A549 treated with CpdA at 1 μM for 4 hours (cell line): ENCODE measurements at places on chromosomes 1 and 21. TPM values are rescaled to one million over a fixed set of nuclear protein-coding genes. Genes with fewer than 3 reads are reported as not detected.

The PRR9 gene
- not detected in 5 replicates for total RNA-seq

The OVAAL gene
- total RNA-seq = 0.05 to 0.19 TPM in 2 of 5 replicates, not detected in the others

The KRTAP12-2 gene
- total RNA-seq = not detected in 5 replicates

The C1orf53 gene
- 4.6 to 8.1 TPM (median 7.0 TPM) in 5 replicates for total RNA-seq

The SPRR2E gene
- not detected in 5 replicates for total RNA-seq

The DAB1 gene
- not detected in 5 replicates for total RNA-seq

The OR6N1 gene
- not detected in 5 replicates for total RNA-seq

The RASAL2 gene
- 16.2 to 24.4 TPM (median 19.1 TPM) in 5 replicates for total RNA-seq

The IBA57 gene
- 2.6 to 7.4 TPM (median 5.8 TPM) in 5 replicates for total RNA-seq

The KAZN gene
- total RNA-seq = 3.4 to 4.2 TPM (median 3.8 TPM) in 5 replicates

The GLIS1 gene
- total RNA-seq = 0.02 to 0.05 TPM in 2 of 5 replicates, not detected in the others

The AIRE gene
- not detected in 5 replicates for total RNA-seq

The TNNI3K gene
- not detected in 5 replicates for total RNA-seq

The ADGRL4 gene
- total RNA-seq = not detected in 5 replicates

The TRIM46 gene
- 1.2 to 1.6 TPM (median 1.5 TPM) in 5 replicates for total RNA-seq

The TINAGL1 gene
- 0.50 to 0.97 TPM (median 0.71 TPM) in 5 replicates for total RNA-seq

The LMOD1 gene
- total RNA-seq = not detected in 5 replicates

The F5 gene
- 0.05 to 0.24 TPM (median 0.08 TPM) in 5 replicates for total RNA-seq

The LENEP gene
- not detected in 5 replicates for total RNA-seq

The NR1I3 gene
- 0.03 TPM in 1 of 5 replicates, not detected in the others for total RNA-seq

The C1orf56 gene
- total RNA-seq = 5.5 to 9.1 TPM (median 7.4 TPM) in 5 replicates

The COL8A2 gene
- total RNA-seq = 0.06 to 0.15 TPM (median 0.09 TPM) in 5 replicates

The NBPF8 gene
- total RNA-seq = 4.2 to 5.2 TPM (median 4.7 TPM) in 5 replicates

The TEDDM1 gene
- total RNA-seq = not detected in 5 replicates

The GRHL3 gene
- total RNA-seq = 0.50 to 0.66 TPM (median 0.54 TPM) in 5 replicates

The FBLIM1 gene
- 20.9 to 28.0 TPM (median 23.6 TPM) in 5 replicates for total RNA-seq

The CCDC181 gene
- total RNA-seq = 0.09 to 0.24 TPM (median 0.17 TPM) in 4 of 5 replicates, not detected in the other
